ENCODE measurements at places on chromosomes 3 and 15. TPM values are rescaled to one million over a fixed set of nuclear protein-coding genes. Genes with fewer than 3 reads are reported as not detected.

The GOLGA6L10 gene
- 0.40 TPM for total RNA-seq

The SENP2 gene
- total RNA-seq = 44.8 TPM

The ALPK3 gene
- 31.9 TPM for total RNA-seq

The PLOD2 gene
- 431 TPM for total RNA-seq

The MYLK gene
- total RNA-seq = 41.6 TPM

The CHRNB4 gene
- total RNA-seq = not detected

The NR2E3 gene
- 0.27 TPM for total RNA-seq

The CD200 gene
- total RNA-seq = 4.9 TPM

The HEG1 gene
- total RNA-seq = 80.6 TPM

The SLC51B gene
- not detected for total RNA-seq

The CKMT1A gene
- not detected for total RNA-seq

The AHSG gene
- not detected for total RNA-seq

The NDN gene
- total RNA-seq = 28.5 TPM

The CLDN16 gene
- not detected for total RNA-seq

The CAMKV gene
- not detected for total RNA-seq

The GOLGA6L9 gene
- total RNA-seq = 2.8 TPM

The C2CD4B gene
- total RNA-seq = 21.7 TPM

The ATP2B2 gene
- total RNA-seq = not detected

The DENND4A gene
- total RNA-seq = 61.5 TPM

The OR4F6 gene
- total RNA-seq = not detected

The CDHR4 gene
- total RNA-seq = not detected

The PEX5L gene
- total RNA-seq = 0.72 TPM

The HDC gene
- not detected for total RNA-seq

The SNRK gene
- total RNA-seq = 347 TPM

The COMMD2 gene
- total RNA-seq = 51.8 TPM

The CCDC39 gene
- 0.14 TPM for total RNA-seq

The RPS27L gene
- total RNA-seq = 207 TPM

The COL8A1 gene
- total RNA-seq = 156 TPM

The SLC22A13 gene
- total RNA-seq = 0.22 TPM

The STRA6 gene
- not detected for total RNA-seq

The RGMA gene
- not detected for total RNA-seq

The CCR9 gene
- total RNA-seq = not detected

The LYSMD2 gene
- total RNA-seq = 13.0 TPM

The GATM gene
- total RNA-seq = 0.66 TPM

The SCAANT1 gene
- total RNA-seq = not detected

The PLSCR5 gene
- not detected for total RNA-seq

The IMPG2 gene
- 0.50 TPM for total RNA-seq

The EPHA3 gene
- total RNA-seq = not detected

The GP9 gene
- total RNA-seq = not detected

The NMNAT3 gene
- 0.27 TPM for total RNA-seq

The CHRNA5 gene
- total RNA-seq = 19.1 TPM
